ENCODE measurements at places on chromosomes 5 and 9.

DNA sequence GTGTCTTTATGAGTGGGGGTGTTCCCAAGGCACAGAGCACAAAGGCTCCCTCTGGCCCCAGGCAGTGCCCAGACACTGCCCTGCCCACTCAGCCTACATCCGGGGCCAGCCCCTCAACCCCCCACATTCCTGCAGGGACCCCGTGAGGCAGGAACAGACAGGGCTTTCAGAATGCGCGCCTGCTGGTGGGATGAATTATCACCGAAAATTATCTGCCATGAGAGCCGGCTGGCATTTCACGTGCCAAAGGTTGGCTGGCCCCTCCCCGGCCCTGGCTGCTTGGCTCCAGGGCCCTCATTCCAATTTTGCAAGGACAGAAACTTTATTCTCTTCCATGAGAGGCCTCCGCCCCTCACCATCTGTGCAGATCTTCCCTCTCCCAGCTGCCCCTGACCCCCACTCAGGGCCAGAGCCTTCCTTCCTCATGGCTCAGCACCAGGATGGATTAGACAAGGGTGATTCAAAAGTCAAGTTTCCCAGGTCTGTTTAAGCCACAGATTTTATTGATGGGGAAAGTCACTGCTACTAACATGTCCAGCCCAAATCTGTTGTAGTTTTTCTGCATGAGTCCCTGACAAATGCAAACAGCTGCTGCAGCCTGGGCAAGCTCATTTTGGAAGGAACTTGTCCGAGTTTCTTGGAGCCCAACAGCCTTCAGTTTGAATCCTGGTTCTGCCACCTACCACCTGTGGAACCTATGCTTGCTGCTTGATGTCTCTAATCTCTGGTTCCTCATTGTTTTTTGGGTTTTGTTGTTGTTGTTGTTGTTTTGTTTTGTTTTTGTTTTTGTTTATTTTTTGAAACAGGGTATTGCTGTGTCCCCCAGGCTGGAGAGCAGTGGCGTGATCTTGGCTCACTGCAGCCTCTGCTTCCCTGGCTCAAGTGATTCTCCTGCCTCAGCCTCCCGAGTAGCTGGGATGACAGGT lies 32.3 kb upstream of the WDR38 start:
- H3K4me3 ChIP-seq, result no peak overlapping the region
- DNase-seq, result no peak
- H3K27me3 ChIP-seq, result peaks cover 4% of the 10 kb centered on the region

GRCh38 chr5:97836816-97837215 lies 653.8 kb upstream of the RIOK2 start:
- H3K27ac ChIP-seq, result no peak overlapping the region
- H3K4me3 ChIP-seq, result no peak overlapping the region
- no peaks in the 10 kb centered on the region for H3K36me3 ChIP-seq
- H3K27me3 ChIP-seq, result no peaks in the 10 kb centered on the region

DNA sequence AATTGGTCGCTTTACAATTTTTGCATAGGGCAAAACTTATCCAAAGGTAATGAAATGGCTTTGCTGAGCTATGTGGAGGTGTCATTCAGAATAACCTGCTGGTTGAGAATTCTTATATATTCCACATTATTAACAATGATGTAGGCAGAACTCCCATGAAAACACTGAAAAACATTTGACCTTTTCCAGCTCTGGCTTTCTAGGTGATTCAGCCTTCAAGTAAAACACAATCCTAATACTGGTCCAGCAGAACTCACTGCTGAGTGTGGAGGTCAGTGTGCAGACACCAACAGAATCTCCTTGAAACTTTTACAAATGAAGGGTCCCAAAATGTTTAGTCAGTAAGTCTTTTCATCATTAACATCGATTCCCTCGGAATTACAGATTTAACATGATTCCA lies 162.0 kb upstream of the EFNA5 start:
- H3K27ac ChIP-seq, result no peak overlapping the region
- no peak for DNase-seq
- H3K27me3 ChIP-seq, result peaks cover 32% of the 10 kb centered on the region

DNA sequence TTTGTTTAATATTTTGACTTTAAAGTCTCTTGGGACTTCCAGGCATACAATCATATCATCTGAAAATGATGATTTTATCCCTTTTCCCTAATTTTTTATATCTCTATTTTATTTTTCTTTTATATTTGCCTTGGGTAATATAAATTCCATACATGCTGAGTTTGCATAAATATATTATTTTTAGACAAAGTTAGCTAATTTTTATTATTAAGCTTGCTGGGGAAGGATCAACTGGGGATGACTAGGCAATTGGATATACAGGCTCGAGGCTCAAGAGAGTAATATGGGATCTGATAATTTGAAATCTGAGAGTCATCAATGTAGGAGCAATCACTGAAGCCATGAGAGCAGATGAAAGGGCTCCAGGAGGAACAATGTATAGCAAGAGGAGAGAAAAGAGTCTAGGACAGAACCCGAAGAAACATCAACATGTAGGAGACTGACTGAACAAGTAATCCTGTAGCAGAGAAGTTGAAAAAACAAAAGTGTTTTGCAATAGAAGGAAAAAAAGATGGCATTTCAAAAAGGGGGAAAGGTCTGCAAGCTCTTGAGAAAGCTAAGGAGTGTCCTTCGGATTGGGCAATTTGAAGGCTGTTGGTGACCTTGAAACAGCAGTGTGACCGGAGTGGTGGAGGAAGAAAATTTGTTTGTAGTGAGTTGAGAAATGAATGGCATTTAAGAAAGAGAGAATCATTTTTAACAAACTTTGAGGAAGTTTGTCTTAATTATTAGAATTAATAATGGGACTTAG lies 17.0 kb upstream of the RHOBTB3 start:
- no peak overlapping the region for H3K4me3 ChIP-seq
- H3K27me3 ChIP-seq, result peaks cover 30% of the 10 kb centered on the region
- H3K27ac ChIP-seq, result no peak overlapping the region
- H3K36me3 ChIP-seq, result no peaks in the 10 kb centered on the region
- peaks cover 15% of the 10 kb centered on the region for H3K4me1 ChIP-seq
- no peak for DNase-seq

- no peaks in the 10 kb centered on the region for H3K4me1 ChIP-seq
- no peak overlapping the region for H3K4me3 ChIP-seq
- DNase-seq, result no peak
- H3K27ac ChIP-seq, result no peak overlapping the region
- no peaks in the 10 kb centered on the region for H3K36me3 ChIP-seq
- H3K27me3 ChIP-seq, result no peaks in the 10 kb centered on the region
Observed at GRCh38 chr5:28216939-28217360, 1178.6 kb upstream of the CDH9 start.

GRCh38 chr9:132575005-132575609 lies 7.3 kb upstream of the BARHL1 start:
- H3K36me3 ChIP-seq, result no peaks in the 10 kb centered on the region
- peaks cover 54% of the 10 kb centered on the region for H3K27me3 ChIP-seq
- no peak overlapping the region for H3K27ac ChIP-seq

DNA sequence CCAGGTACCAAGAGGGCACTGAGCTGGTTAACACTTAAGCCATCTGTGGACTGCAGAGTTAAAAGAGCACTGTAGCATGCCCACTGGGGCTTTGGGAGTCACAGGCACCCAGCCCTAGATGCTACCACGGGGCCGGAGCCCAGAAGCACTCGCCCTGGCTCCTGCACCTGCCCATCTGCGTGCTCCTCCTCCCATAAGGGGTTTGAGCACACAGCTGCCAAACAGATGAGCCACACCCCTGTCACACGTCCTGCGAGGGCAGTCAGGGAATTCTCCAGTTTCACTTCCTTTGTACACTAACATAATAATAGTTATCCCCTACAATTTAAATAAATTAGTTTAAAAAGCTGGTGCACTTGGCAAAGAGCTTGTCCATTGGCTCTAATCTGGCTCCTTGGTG lies 4.5 kb upstream of the PCA3 start:
- no peak overlapping the region for H3K27ac ChIP-seq
- H3K4me1 ChIP-seq, result peaks cover 1% of the 10 kb centered on the region
- DNase-seq, result no peak
- no peak overlapping the region for H3K4me3 ChIP-seq
- H3K27me3 ChIP-seq, result peaks cover 2% of the 10 kb centered on the region
- H3K36me3 ChIP-seq, result no peaks in the 10 kb centered on the region

- H3K27ac ChIP-seq, result no peak overlapping the region
- H3K36me3 ChIP-seq, result peaks cover 2% of the 10 kb centered on the region
- H3K4me3 ChIP-seq, result no peak overlapping the region
- no peak for DNase-seq
- peaks cover 16% of the 10 kb centered on the region for H3K4me1 ChIP-seq
- peaks cover 49% of the 10 kb centered on the region for H3K27me3 ChIP-seq
Observed at GRCh38 chr9:111601237-111602018, 2.0 kb upstream of the PTGR1 start.

GRCh38 chr5:179475208-179475751 lies 75.1 kb upstream of the RUFY1 start:
- H3K27me3 ChIP-seq, result no peaks in the 10 kb centered on the region
- H3K36me3 ChIP-seq, result no peaks in the 10 kb centered on the region
- H3K27ac ChIP-seq, result no peak overlapping the region
- no peak for DNase-seq
- H3K4me1 ChIP-seq, result no peaks in the 10 kb centered on the region

- no peak overlapping the region for H3K27ac ChIP-seq
- no peaks in the 10 kb centered on the region for H3K36me3 ChIP-seq
Observed at GRCh38 chr9:117224695-117225094, 190.2 kb downstream of the ASTN2 start.

DNA sequence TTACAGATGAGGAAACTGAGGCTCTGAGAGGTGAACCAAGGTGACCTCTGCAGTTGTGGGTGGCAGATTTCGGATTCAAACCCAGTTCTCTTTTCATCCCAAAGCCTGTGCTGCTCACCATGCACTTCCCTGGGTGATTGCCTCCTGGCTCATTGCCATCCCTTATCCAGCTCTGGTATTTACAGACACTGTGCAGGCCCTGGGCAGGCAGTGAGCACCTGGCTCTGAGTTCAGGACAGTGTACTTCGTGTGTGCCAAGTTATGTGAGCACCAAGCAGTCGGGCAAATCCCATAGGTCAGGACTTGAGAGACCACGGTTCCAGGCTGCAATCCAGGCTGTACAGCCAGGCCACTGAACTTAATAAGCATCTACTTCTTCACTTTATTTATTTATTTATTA lies 1.4 kb downstream of the LRSAM1 start:
- peak overlapping the region; percentile 95 for H3K27ac ChIP-seq
- peaks cover 30% of the 10 kb centered on the region for H3K4me1 ChIP-seq
- no peak for DNase-seq
- H3K36me3 ChIP-seq, result peaks cover 40% of the 10 kb centered on the region
- peak overlapping the region; percentile 93 for H3K4me3 ChIP-seq

- no peak for DNase-seq
- H3K4me3 ChIP-seq, result no peak overlapping the region
- no peak overlapping the region for H3K27ac ChIP-seq
- H3K36me3 ChIP-seq, result no peaks in the 10 kb centered on the region
Observed at GRCh38 chr5:151664694-151665585, 21.8 kb downstream of the SPARC start.

DNA sequence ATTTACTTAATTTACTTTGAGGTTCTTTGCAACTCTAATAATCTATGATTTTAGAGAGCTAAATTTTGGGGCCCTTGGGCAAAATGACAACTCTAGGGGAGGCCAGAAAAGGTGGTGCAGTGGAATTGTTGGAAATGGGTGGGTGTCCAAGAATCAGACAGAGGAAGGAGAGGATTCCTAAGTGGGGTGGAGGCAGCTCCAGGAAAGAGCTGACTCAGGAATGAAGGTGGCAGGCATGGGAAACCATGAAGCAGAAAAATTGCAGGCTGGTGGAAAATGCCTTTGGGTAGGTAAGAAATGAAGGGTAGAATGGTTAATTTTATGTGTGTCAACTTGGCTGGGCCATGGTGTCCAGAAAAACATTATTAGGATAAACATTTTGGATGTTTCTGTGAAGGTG lies 248.5 kb upstream of the TUT7 start:
- no peaks in the 10 kb centered on the region for H3K36me3 ChIP-seq
- no peak overlapping the region for H3K27ac ChIP-seq
- no peaks in the 10 kb centered on the region for H3K27me3 ChIP-seq
- no peak overlapping the region for H3K4me3 ChIP-seq
- H3K4me1 ChIP-seq, result no peaks in the 10 kb centered on the region

DNA sequence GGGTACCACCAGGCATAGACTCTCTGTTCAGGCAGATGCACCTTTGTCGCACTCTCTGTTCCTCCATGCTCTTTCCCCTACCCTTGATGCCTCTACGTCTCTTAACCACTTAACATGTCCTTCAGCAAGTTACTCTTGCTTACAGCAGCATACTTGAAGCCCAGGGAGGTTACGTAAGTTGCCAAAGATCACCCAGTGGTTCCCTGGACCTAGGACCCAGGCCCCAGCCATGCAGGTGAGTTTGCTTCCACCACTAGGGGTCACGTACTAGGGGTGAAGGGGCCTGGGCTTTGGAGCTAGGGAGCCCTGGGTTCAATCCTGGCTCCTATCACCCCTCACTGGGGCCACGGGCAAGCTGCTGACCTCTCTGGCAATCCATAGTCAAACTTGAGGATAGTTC lies 8.9 kb downstream of the AKNA start:
- peak overlapping the region; percentile 52 for H3K4me3 ChIP-seq
- peaks cover 87% of the 10 kb centered on the region for H3K36me3 ChIP-seq
- H3K4me1 ChIP-seq, result peaks cover 77% of the 10 kb centered on the region
- no peak for DNase-seq

GRCh38 chr9:2116073-2116472 lies 100.9 kb downstream of the SMARCA2 start:
- peaks cover 52% of the 10 kb centered on the region for H3K36me3 ChIP-seq
- no peaks in the 10 kb centered on the region for H3K4me1 ChIP-seq
- H3K4me3 ChIP-seq, result no peak overlapping the region
- H3K27me3 ChIP-seq, result no peaks in the 10 kb centered on the region
- no peak for DNase-seq
- no peak overlapping the region for H3K27ac ChIP-seq

DNA sequence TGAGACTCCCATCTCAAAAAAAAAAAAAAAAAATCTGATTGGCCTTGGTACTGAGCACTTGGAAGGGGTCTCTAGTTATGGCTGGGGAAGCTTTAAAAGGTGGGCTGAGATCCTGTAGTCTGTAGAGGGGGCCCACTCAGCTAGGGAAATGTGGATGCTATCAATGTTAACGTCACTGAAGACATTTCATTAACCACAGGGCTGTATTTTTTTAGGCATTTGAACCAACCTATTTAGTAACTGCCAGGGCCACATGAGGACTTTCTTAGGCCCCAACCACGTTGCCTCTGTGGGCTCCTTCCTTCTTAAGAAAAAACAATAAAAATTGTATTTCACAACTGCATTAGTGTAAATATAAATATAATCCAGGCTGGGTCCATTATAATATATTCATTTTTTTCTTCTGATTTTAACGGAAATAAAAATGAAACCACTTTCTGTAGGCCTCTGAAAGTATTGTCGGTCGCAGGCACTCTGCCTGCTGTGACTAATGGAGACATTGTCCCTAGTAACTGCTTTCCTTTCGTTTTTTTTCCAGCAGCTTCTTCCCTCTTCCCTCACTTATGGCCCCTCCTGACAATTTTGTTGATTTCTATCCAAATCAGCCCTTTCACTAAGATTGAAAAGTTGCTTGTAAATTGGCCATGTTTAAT lies 71.6 kb downstream of the GCNT1 start:
- no peaks in the 10 kb centered on the region for H3K36me3 ChIP-seq
- peaks cover 11% of the 10 kb centered on the region for H3K4me1 ChIP-seq
- no peaks in the 10 kb centered on the region for H3K27me3 ChIP-seq

Measured in T-helper 2 cell treated with Interferon-gamma antibody and Interleukin-4, amounts not matched to agents 5 μg/mL and 100 μg/mL, for 36 hours (primary cell).